ENCODE measurements at places on chromosomes 3 and 15. TPM values are rescaled to one million over a fixed set of nuclear protein-coding genes. Genes with fewer than 3 reads are reported as not detected.

Gene WDR72
- not detected for total RNA-seq

Gene EXD1
- total RNA-seq: not detected

Gene GOLGA6A
- not detected for total RNA-seq

Gene CDCP1
- total RNA-seq: not detected

Gene FBN1
- 88.1 TPM for total RNA-seq

Gene EHD4
- total RNA-seq: 128 TPM

DNA sequence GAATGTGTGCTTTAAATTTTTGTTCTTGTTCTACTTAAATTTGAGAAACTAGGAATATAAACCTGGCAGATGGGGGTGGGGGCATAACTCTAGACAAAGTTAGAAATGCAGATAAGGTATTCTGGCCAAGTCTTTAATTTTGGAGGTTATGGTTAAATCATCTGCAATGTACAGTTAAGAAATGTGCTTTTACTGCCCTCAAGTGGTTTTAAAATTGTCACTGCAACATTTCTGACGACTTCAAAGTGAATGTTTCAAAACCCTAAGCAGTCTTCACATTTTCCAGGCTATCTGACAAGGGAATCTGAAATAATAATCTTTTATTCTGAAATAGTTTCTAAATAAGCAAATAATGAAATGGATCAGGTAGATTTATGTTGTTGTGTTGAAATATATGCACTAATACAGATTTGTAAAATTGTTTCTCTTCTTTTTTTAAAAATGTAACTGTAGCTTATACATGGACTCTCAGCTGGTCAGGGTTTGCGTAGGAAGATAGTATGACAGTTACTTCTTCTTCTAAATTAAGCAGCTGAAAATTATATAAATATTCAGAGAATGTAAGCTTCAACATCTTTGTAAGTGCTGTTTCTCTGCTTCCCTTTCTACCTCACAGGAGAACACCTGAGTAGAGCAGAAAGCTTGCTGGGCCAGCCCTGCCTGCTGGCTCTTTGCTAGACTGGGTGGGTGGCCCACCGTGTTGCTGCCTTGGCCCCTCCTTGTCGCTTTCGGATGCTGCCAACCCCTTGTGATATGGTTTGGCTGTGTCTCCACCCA is 45.0 kb downstream of the SUCNR1 start:
- peak; percentile 72 for DNase-seq

- no peak for DNase-seq
These were observed 49.6 kb upstream of the SLC12A8 start for GRCh38 chr3:125262161-125262560.

DNA sequence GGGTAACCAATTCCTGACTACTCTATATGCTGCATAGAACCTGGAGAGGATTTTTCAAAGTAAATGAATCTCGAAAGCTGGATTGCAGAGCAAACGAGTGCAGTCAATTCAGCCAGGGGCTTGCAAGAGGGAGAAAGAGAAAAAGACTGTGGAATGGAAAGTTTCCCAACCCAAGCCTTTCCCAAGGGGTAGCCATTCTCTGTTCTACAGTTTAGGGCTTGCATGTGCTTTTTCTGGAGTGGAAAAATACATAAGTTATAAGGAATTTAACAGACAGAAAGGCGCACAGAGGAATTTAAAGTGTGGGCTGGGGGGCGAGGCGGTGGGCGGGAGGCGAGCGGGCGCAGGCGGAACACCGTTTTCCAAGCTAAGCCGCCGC is 511 bp upstream of the RARB start:
- DNase-seq: no peak

DNA sequence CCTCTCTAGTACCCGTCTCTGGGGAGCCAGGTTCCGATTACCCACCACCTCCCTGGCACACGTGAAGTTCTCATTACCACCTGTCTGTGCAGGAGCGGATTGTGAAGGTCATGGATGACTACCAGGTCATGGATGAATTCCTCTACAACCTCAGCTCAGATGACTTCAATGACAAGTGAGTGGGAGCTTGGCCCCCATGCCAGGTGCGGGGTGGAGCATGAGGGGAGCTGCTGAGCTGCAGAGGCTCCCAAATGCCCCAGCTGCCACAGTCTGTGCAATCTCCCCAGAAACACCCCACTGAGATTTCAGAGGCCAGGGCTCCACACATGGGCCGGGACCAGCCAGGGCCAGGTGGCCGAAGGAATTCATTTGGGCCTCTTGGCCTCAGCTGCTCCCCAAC is 34.3 kb downstream of the DNAH1 start:
- DNase-seq: no peak

GRCh38 chr3:156978481-156978961 is 152.4 kb downstream of the LEKR1 start:
- DNase-seq: no peak

GRCh38 chr3:89278302-89279025 is 171.0 kb downstream of the EPHA3 start:
- DNase-seq: no peak

DNA sequence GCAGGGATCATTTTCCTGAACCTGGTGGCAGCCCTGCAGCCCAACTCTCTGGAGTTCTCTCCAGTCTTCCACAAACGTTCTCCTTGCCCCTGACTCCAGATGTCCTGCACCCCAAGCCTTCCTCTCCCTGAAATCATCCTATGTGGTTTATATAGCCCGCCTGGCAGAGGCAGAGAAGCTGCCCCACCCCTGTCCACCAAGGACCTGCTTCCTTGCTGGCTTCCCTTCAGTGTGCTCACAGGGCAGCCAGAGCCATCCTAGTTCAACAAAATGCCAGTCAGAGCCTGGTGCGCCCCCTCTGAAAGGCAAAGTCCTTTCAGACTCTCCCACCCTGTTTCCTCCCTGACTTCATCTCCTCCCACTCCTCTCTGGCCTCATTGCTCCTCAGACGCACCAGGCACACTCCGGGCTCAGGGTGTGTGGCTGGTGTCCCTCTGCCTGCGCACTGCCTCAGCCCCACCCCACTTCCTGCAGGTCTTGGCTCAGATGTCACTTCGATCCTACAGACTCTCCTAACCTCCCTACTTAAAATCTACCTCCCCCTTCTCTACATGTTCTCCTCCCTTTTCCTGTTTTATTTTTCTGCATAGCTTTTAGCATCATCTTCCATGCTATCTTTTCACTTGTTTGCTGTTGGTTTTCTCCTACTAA is 5.9 kb downstream of the KBTBD13 start:
- no peak for DNase-seq

- no peak for DNase-seq
These were observed 21.4 kb upstream of the MCF2L2 start for GRCh38 chr3:183449791-183450190.

DNA sequence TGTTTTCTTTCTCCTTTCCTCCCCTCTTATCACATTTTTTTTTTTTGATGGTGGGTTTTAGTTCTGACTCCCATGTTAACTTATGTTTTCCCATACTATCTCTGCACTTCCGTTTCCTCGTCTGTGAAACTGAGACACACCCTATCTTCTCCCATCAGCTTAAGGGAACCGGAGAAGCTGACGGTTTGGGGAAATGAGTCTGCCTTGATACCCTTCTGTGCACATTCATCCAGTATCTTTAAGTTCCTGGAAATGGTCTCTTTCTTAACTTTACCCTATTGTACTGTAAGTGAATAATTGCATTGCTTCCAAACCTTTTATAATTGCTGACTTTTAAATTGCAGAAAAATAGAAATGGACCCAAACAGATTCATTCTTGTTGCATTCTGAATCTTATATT is 26.2 kb upstream of the CFAP161 start:
- DNase-seq: peak; percentile 13

DNA sequence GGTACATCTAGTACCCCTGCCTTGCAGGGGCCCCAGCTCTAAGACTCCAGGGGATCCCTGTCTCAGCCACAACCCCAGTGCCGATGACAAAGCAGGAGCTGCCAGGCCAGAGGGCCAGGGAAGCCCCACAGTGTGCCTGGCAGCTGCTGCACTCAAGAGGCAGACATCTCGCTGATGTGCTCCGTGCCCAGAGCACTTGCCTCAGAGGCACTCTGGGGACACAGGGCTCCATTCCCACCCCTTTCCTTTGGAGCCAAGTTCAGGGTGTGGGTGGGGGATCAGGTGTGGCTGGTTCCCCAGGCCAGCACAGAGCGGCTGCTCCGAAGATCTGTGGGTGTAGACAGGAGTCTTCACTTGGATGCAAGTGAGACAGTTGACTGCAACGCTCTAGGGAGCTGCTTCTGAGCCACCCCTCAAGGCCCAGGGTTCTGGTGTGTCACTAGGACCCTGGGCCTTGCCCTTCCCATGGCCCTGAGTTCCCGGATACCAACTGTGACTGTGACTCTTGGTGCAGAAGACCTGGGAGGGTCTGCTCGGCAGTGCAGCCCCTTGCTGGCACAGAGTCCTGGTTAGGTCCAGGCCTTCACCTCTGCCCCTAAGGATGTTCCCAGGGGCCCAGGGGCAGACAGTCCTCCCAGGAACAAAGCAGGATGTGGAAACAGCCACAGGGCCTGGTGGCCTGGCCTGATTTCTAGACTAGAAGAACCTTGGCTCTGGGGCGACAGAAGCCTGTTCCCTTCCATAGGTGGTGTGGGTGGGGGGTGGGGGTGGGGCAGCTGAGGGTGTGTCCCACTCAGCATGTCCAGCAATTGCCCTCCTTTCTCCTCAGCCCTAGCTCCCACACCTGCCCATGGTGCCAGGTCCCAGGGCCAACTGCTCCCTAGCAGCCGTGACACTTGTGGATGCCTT is 2.5 kb downstream of the NT5DC2 start:
- no peak for DNase-seq

GRCh38 chr3:125072301-125072700 is 16.5 kb upstream of the HEG1 start:
- DNase-seq: peak; percentile 48

DNA sequence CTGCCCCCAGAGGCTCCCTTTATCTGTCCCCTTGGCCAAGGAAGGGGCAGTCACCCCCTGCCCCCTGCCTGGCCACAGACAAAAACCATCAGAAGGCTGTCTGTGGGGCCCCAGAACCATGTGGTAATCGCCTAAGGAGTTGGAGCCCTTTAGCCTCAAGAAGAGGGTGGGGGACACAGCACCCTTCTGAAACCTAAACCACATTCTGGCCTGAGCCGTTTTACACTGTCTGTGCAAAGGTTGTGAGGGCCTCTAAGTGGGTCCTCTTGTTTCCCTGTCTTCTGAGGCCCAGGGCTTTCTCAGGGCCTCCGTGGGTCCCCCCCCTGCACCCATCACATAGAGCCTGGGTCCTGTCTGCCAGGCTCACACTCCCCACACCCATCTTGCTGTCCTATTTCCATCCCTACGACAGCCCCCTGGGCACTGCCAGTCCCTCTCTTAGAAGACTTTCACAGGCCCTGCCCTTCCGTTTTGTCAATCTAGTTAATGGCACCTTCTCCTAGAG is 17.9 kb upstream of the RPUSD3 start:
- no peak for DNase-seq

GRCh38 chr3:146469150-146470017 is at the start of gene PLSCR2:
Gene PLSCR2, minus strand, starts transcription at chr3:146469561. Its CDS starts 9,657 bp downstream, at chr3:146459904.
- peak; percentile 26 for DNase-seq

DNA sequence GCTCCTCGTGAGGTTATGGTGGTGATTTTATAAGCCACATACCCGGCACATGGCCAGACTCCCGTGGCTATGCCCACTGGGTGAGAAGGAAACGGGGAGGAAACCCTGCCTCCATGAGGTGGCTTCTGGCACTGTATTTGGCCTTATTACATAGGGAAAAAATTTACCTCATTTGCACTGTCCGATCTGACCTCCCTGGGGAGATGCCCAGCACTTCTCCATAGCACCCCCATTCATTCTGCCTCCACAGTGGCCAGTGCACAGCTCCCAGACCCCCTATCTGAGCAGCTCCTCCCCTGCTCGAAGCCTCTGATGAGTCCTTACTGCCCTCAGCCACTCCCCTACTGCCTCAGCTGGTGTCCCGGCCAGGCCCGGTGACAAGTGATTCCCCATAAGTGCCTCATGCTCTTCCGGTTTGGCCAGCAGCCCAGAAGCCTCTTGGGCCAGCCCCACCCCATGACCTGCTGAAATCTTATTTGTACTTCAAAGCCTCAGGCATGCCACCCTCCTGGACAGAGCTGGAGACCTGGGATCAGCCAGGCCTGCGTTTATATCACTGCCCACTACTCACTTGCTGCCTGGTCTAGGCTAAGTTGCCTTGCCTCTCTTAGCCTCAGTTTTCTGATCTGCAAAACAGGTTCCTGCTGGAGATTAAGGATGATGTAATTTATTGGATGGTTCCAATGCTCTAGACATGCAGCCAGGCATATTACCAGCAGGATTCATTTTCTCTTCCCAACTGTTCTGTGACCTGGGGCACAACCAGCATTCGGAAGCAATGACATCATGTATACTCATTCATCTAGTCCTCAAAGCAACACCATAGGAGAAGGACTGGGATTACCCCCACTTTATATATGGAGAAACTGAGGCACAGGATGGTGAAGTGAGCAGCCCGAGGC is 30.6 kb upstream of the SLC6A6 start:
- DNase-seq: peak; percentile 7

- DNase-seq: no peak
These were observed 19.4 kb upstream of the ADAMTS7 start for GRCh38 chr15:78830514-78831228.

- DNase-seq: no peak
These were observed 47.2 kb downstream of the CD86 start for GRCh38 chr3:122102191-122102935.

DNA sequence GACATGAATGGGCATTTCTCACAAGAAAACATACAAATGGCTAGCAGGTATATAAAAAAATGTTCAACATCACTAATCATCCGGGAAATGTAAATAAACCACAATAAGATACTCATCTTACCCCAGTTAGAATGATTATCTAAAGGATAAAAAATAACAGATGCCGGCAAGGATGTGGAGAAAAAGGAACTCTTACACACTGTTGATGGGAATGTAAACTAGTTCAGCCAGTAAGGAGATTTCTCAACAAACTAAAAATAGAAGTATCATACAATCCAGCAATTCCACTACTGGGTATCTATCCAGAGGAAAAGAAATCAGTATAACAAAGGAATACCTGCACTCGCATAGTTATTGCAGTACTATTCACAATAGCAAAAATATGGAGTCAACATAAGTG is 124.2 kb downstream of the SATB1 start:
- no peak for DNase-seq
